ENCODE measurements at places on chromosomes 3 and 15.
A peak's percentile ranks its signal among the peaks of the same experiment; 100 is the strongest.

DNA sequence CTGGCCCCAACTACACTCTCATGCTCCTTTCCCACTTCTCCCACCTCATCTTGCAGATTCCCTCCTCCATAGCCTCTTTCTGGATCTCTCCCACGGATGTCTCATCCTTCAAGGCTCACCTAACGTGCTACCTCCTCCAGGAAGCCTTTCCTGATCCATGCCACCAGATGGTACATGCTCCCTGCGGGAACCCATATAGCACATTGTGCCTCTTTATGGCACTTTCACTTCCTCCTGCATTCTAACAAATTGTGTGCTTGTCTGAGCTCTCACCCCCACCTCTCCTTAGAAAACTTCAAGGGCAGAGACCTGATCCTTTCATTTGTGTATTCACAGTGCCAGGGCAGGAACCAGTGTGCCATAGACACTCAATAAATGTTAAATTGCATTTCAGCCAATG, 63.0 kb downstream of the HES1 start:
- no peak for DNase-seq

GRCh38 chr3:170585008-170585936, 603 bp downstream of the SLC7A14 start:
- DNase-seq = peak; percentile 58

GRCh38 chr15:32840507-32841245, 122.9 kb downstream of the GREM1 start:
- no peak for DNase-seq

DNA sequence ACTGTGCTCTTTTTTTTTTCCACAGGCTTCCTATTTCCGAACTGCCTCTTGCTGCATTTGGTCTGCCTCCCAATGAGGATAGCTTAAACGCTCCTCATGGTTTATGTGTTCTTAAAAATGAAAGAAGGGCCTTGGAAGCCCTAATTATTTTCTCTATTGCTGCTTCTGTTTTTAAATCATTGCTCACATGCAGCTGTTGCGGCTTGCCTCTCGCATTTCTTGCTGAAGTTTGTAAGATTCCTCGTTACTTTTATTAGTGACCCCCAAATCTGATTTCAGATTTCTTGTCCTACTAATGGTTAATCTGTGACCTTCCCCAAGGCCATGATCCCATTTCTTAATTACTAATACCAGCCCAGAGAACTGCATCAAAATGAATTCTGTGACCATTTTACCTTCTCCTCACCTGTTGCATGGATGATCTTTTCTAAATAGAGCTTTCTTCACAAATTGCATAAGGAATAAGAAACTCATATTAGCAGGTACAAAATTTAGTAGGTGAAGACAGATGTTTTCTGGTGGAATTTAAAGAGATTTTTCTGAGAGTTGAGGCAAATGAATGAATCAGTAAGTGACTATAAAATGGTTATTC, 1.8 kb downstream of the UBE2E1 start:
- no peak for DNase-seq

GRCh38 chr3:61269435-61269834, 18.2 kb upstream of the FHIT start:
- DNase-seq = no peak

DNA sequence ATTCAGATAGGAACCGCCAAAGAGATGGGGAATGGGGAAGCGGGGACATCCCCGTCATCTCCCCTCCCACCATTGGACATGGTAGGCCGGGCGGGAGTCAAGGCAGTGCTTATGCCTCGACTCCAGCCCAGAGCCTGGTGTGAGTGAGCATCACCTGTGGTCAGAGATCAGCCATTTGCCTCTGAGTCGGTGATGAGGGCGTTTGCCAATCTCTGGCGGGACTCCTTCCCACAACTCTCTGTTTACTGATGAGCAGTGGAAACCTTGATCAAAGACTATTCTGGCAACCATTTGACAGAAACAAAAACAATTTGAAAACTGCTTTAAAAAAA, 63.9 kb upstream of the HES1 start:
- DNase-seq = no peak

- no peak for DNase-seq
Measured at GRCh38 chr3:194315965-194316361, 35.2 kb downstream of the CPN2 start.

DNA sequence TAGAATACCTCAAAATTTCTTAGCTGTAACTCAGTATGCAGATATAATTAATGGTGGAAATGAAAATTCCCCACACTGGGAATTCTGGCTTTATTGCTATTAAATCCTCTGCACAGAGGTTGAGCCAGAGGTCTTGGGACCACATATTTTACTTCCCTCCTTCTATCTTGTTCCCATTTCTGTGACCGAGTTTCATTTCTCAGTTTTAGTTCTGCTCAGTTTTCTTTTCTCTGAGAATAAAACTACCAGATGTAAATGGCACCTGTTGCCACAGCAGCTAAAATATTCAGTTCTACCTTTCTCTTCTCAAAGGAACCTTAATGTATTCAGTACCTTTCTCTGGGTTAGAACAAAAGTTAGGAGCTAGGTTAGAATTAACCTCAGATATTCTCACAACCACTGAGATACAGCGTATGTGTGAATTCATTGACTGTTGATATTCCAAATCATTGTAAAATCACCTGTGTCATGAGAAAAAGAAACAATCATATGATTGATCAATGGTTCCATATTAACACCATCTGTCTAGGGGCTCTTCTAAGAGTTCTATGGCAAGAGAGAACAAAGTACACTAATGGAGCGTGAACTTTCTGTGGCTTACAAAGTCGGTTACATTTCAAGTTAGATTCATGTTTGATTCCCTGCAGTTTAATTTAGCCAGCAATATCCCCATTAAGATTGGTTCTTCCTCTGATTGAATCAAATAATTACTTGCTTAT, 374.1 kb downstream of the EFHB start:
- no peak for DNase-seq

- DNase-seq = no peak
Measured at GRCh38 chr3:184350618-184351017, 10.8 kb downstream of the CLCN2 start.

DNA sequence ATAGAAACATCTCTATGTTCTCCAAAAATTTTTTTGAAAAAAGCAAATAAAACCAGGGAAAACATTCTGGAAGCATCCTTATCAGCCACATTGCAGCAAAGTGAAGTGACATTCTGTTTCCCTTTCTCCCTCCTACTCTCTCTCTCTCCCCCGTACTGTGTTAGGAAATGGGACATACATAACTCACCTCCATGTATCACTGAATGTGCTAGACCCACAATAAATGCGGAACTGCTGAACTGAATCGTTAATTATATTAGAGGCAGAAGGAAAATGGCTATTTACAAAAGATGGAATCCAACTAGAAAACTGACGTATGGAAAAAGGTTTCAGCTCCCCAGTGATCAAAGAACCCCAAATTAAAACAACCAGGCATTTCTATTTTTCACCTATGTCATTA, 129.8 kb downstream of the MINAR1 start:
- DNase-seq = no peak

- peak; percentile 37 for DNase-seq
Measured at GRCh38 chr15:33007303-33007855, 187.1 kb downstream of the FMN1 start.

GRCh38 chr3:132378-132777, 64.2 kb upstream of the CHL1 start:
- no peak for DNase-seq

- peak; percentile 67 for DNase-seq
Measured at GRCh38 chr3:42572278-42572677, 9.5 kb downstream of the SEC22C start.

- DNase-seq = no peak
Measured at GRCh38 chr15:74384881-74385643, 17.6 kb upstream of the CYP11A1 start.

GRCh38 chr15:101276501-101277037, 716 bp downstream of the SELENOS start:
- peak; percentile 59 for DNase-seq

GRCh38 chr3:17322106-17322793, 420.2 kb downstream of the TBC1D5 start:
- no peak for DNase-seq

DNA sequence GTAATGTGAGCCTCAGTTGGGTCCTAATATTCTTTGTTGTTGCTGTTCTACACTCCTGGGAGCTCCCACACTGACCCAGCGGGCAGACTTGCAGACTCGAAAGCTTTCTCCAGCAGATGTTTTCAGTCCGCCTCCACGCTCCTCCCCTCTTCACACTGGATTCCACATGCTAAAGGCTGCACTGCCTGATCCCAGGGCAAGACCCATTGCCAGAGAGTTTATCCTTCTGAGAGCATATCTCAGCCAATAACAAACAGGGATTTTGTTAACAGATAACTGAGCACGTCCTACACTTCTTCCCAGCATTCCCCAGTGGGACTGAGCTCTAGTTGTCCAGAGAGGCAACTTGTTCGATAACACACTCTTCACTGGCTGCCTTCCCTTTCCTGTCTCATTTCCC, 8.0 kb upstream of the COL6A6 start:
- DNase-seq = peak; percentile 9

- DNase-seq = no peak
Measured at GRCh38 chr15:33083232-33084081, 111.1 kb downstream of the FMN1 start.

GRCh38 chr3:191123231-191123630, 75.8 kb upstream of the OSTN start:
- DNase-seq = no peak

DNA sequence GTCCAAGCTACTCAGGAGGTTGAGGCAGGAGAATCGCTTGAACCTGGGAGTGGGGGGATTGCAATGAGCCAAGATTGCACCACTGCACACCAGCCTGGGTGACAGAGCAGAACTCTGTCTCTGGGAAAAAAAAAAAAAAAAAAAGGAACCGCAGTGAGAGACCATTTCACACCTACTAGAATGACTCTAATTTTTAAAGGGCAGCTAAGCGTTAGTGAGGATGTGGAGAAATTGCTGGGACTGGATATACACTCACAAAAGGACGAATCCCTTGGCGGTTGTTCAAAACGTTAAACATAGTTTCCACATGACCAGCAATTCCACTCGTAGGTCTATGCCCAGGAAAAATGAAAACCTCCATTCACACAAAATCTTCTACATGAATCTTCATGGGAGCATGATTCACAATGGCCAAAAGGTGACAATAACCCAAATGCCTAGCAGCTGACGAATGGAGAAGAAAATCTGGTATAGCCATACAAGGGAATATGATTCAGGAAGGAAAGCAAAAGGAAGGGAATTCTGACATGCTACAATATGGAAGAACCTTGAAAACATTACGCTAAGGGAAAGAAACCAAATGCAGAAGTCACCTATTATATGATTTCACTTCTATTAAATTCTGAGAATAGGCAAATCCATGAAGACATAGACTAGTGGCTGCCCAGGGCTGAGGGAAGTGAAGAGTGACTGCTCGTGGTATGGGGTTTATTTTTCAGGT, 127.0 kb downstream of the CHSY1 start:
- no peak for DNase-seq

GRCh38 chr15:76176059-76176458, 116.3 kb downstream of the TMEM266 start:
- DNase-seq = no peak

GRCh38 chr3:147119346-147119745, 287.0 kb downstream of the ZIC4 start:
- DNase-seq = no peak

GRCh38 chr15:63246691-63247469, 30.5 kb upstream of the APH1B start:
- peak; percentile 85 for DNase-seq

DNA sequence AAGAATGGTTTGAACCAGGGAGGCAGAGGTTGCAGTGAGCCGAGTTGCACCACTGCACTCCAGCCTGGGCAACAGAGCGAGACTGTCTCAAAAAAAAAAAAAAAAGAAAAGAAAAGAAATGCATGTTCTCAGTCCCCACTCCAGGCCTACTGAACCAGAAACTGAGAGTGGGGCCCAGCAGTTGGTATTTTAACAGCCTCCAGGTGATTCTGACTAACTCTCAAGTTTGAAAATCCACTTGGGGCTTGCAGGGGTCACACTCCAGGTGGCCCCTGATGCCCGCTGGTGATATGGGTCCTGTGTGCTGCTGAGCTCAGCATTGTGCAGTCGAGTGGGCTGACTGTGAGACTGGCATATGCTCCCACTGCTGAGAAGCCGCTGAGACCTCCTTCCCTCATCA, 133.7 kb upstream of the C2CD4B start:
- no peak for DNase-seq

GRCh38 chr3:10609134-10609533, 103.7 kb upstream of the ATP2B2 start:
- DNase-seq = no peak

GRCh38 chr3:31159331-31160039, 265.0 kb upstream of the GADL1 start:
- no peak for DNase-seq

DNA sequence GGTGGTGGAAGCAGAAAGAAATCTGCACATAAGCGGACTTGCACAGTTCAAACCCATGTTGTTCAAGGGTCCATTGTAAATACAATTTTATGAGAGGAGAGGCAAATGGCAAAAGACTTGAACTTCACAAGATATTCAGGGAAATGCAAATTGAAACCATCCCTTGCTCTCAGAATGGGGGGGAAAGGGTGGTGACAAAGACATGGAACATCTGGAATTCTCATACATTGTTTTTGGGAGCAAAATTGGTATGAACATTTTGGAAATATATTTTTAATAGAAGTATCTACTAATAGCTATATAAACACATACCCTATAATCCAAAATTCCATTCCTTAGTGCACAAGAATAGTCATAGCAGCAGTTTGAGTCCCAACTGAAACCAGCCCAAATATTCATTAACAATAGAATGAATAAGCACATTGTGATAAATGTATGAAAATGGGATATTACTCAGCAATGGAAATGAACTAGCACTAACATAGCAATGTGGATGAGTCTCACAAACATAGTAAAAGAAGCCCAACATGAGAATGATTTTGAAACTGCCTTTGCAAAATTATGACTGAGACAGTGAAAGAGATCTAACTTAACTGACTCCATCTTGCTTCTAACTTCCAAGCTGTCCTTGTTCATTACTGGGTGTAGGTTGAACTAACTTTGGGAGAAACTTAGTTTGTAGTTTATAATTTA, 77.2 kb downstream of the CD200R1L start:
- DNase-seq = no peak

- no peak for DNase-seq
Measured at GRCh38 chr3:174784206-174784934, 74.8 kb upstream of the NAALADL2 start.

- DNase-seq = no peak
Measured at GRCh38 chr15:66982250-66982649, 83.2 kb upstream of the SMAD3 start.

- DNase-seq = no peak
Measured at GRCh38 chr3:11755276-11755675, 91.4 kb downstream of the TAMM41 start.

- no peak for DNase-seq
Measured at GRCh38 chr15:92092289-92093105, 239.0 kb downstream of the SLCO3A1 start.
